Omental fat pad (tissue), 4 donors: ENCODE measurements at places on chromosomes 4 and X. TPM values are rescaled to one million over a fixed set of nuclear protein-coding genes. Genes with fewer than 3 reads are reported as not detected.

GRCh38 chr4:123561525-123561924 lies 164.9 kb downstream of the SPRY1 start:
- no peak for DNase-seq

DNA sequence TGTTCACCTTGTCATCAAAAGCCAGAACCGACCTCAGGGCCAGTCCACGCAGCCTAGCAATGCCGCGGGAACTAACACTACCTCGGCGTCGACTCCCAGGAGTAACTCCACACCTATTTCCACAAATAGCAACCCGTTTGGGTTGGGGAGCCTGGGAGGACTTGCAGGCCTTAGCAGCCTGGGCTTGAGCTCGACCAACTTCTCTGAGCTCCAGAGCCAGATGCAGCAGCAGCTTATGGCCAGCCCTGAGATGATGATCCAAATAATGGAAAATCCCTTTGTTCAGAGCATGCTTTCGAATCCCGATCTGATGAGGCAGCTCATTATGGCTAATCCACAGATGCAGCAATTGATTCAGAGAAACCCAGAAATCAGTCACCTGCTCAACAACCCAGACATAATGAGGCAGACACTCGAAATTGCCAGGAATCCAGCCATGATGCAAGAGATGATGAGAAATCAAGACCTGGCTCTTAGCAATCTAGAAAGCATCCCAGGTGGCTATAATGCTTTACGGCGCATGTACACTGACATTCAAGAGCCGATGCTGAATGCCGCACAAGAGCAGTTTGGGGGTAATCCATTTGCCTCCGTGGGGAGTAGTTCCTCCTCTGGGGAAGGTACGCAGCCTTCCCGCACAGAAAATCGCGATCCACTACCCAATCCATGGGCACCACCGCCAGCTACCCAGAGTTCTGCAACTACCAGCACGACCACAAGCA lies 898 bp downstream of the UBQLN2 start:
- DNase-seq, result no peak

The TAF1 gene
- 37.1 TPM for total RNA-seq

The NUDT11 gene
- 5.0 TPM for total RNA-seq

The SPANXN3 gene
- total RNA-seq, result not detected
